Colonic mucosa (tissue), 4 donors: ENCODE measurements at places on chromosomes 3 and 15. TPM values are rescaled to one million over a fixed set of nuclear protein-coding genes. Genes with fewer than 3 reads are reported as not detected.

The SCG5 gene
- total RNA-seq, result 9.6 TPM

The TRPC1 gene
- total RNA-seq, result 2.2 TPM

The REC114 gene
- not detected for total RNA-seq

The KLHL25 gene
- 6.6 TPM for total RNA-seq

- DNase-seq, result peak; percentile 33
Measured at GRCh38 chr3:57556459-57557084, 498 bp downstream of the PDE12 start.

The PPP1R14D gene
- 137 TPM for total RNA-seq

DNA sequence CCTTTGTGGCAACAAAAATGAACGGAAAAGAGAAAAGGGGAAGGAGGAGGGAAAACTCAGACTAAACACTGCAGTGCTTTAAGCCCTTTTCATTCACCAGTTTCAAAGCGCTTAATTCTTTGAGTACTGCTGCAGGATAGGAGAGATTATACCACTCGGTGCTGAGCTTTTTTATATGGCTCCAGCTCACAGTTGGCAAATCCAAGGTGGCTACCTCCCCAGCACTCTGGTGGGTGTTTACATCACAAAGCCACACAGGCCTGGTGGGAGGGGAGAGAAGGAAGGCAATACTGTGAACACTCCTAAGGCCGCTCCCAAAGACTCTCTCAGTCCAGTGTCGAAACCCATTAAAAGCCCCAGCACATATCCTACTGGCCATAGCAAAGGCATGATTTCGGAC lies 191.4 kb downstream of the STT3B start:
- no peak for DNase-seq

GRCh38 chr3:70982700-70983140 lies 600.8 kb downstream of the FOXP1 start:
- DNase-seq, result peak; percentile 34

GRCh38 chr3:55486101-55486856 lies 827 bp downstream of the WNT5A start:
- DNase-seq, result peak; percentile 63

GRCh38 chr15:86296769-86297168 lies 217.1 kb downstream of the AGBL1 start:
- DNase-seq, result no peak

DNA sequence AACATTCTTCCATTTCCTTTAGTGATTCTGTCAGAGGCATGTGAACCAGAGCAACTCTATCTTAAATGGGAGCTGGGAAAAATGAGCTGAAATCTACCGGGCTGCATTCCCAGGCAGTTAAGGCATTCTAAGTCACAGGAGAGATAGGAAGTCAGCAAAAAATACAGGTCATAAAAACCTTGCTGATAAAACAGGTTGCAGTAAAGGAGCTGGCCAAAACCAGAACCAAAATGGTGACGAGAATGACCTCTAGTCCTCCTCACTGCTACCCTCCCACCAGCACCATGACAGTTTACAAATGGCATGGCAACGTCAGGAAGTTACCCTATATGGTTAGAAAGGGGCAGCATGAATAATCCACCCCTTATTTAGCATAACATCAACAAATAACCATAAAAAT lies 66.4 kb downstream of the B3GALNT1 start:
- no peak for DNase-seq

The ALDH1A3 gene
- total RNA-seq, result 3.8 TPM

DNA sequence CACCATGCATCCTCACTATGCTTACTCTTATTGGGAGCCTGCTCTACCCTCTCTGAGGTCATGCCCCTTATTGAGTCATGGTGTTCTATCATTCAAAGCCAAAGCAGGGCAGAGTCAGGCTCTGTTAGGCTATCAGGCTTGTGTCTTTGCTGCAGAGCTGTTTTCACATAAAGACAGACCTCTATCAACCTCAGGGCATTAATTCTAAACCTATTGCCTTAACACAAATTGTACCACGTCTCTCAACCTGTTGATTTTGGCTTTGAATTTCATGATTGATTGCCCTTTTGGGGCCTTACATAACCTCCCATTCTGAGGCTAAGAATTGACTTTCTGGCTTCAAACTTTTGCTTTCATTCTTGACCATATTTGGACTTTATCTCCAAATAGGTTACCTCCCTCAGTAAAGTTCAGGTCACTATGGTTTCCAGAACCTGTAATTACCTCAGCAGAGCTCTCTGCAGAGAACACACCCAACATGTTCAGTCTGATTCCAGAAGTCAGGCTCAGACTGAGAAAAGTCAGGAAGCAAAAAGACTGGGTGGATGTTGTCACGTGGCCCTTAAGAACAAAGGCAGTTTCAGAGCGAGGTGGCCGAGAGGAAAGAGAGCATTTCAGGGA lies 221.4 kb upstream of the NANOGP8 start:
- peak; percentile 73 for DNase-seq

GRCh38 chr3:110754212-110754916 lies 317.3 kb upstream of the NECTIN3 start:
- DNase-seq, result no peak

DNA sequence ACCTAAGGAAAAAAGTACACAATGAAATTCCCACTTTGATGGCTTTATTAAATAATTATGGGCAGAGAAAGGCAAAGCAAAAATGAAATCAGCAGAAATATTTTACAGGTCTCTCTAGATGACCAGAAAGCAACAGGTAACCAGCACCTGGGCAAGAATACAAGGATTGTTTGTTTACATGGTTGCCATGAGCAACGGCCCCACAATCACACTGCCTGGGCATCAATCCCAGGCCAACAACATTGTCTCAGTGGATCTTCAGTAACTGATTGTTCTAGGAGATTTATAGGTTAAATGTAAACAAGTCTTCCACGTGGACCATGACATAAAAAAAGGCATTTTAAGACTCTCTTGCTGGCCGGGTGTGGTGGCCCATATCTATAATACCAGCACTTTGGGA lies 82.6 kb downstream of the PDZRN3 start:
- peak; percentile 73 for DNase-seq

The BUB1B gene
- 10.2 TPM for total RNA-seq

- no peak for DNase-seq
Measured at GRCh38 chr3:23479615-23480328, 276.6 kb downstream of the UBE2E2 start.

GRCh38 chr3:42182555-42182954 lies 83.4 kb downstream of the CCK start:
- DNase-seq, result no peak

DNA sequence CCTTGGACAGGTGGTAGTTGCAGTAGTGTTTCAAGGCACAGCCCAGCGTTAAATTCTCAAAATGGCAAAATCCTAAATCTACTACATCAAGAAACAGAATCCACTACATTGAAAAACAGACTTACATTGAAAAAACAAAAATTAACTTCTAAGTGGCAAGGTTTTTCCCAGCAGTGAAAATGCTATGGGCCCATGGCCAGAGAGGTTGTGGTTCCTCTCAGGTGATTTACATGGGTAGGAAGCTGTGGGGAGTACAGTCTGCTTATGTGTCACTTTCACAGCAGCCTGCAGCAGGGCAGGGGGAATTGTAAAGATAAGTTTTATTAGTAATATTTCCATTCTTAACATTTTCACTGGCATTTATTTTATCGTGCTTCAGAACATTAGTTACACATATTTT lies 24.9 kb downstream of the TTC14 start:
- no peak for DNase-seq

GRCh38 chr3:12658593-12659058 lies 5.3 kb downstream of the RAF1 start:
- no peak for DNase-seq

DNA sequence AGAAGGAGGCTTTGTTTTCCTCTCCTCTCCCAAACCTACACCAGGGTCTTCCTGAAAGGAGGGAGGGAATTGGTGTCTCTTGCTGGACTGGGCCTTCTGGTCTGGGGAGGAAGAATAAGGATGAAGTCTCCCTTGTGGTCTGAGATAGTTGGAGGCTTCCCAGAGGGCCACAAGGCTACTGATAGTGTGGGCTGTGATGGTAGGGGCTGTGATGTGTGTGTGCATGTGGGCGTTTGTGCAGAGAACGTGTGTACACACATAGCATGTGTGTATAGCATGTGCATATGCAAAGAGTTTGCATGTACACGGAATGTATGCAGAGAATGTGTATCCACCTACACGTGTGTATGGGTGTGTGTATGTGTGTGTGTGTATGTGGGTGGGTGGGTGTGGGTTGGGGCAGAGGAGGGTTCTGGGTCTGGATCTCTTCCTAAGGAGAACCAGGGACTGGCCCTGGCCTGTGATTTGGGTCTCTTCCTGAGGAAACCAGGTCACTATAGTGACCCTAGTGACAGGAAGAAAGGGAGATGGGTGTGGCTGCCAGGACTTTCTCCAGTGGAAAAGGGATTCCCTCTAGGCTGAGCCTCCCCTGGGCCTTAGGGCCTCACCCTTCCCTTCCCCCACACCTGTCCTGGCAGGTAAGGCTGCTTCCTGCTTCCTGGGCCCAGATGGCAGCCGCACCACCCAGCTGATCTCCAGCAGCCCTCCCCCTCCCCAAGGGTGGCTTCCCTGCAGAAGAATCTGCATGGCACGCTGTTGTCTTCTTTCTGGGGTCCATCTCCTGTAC lies 1.7 kb downstream of the FLNB start:
- DNase-seq, result peak; percentile 94

DNA sequence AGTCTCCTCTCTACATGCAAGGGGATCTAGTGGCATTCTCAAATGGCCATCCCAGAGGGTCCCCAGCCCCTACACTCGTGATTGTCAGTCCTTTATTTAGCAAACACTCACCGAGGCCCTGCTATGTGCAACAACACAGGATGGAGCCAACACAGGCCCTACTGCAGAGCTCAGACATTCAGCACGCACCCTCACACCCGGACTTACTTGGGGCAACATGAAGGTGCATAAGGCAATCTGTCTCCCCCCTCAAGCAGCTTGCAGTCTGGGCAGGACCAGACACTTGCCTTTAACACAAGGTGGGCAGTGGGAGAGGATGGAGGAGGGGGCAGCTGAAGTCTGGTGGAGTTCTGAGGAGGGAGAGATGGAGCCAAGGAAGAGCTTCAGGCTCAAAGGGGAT lies 258.4 kb downstream of the XXYLT1 start:
- DNase-seq, result no peak

DNA sequence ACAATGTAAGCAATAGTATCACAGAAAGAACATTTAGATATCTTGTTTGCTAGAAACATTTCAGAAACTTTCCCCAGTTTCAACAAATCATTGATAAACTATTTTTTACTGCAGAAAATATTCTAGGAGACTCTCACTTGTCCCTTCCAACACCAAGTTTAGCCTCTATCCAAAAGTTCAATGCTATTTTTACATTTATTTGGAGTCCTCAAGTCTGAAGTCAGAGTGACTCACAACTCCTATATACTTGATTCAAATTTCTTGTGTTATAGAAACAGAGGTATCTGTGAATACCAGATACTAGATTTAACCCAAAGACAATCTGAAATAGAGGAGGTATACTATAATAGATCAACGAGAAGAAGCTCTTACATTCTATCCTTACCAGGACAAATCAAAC lies 49.6 kb downstream of the RFX7 start:
- no peak for DNase-seq

The PLA2G4B gene
- total RNA-seq, result 2.2 TPM

- no peak for DNase-seq
Measured at GRCh38 chr3:12454076-12454815, 30.0 kb upstream of the TSEN2 start.

The PEX5L gene
- not detected for total RNA-seq

The CNTN3 gene
- total RNA-seq, result 6.7 TPM

DNA sequence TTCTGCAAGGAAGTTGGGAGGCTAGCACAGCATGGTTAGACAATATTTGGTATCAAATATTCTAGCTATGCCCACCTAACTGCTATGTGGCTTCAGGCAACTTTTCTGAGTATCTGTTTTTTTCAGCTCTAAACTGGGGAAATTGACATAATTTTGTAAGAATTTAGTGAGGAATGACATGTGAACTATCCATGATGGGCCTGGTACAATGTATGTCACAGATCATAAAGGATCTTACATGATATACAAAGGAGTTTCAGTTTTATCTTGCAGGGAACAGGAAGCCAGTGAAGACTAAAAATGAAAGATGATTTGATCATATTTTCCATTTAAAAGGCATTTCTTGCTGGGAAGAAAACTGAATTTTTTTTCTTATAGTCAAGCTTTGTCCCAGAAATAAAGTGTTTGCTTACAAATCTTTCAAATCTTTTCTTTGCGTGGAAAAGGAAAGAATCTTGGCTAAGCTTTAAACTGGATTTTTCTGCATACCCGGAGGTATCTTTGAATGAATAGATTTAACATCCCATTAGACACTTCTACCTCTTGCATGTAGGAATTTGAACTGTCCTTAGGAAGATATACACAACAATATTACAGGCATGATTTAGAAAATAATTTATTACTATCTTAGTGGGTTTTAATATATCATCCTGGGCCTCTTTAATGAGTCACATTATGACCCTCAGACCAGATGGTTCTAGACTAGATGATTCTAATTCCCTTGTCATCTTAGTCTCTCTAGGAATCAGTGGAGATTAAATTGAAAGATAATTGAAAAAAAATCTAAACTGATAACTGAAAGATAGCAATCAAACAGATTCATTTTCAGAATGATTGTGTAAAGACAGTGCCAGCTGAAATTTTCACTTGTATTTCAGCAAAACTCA lies 436.0 kb upstream of the THBS1 start:
- DNase-seq, result no peak

The MRPS25 gene
- total RNA-seq, result 53.3 TPM

The LINGO1 gene
- 0.79 TPM for total RNA-seq

GRCh38 chr15:28001641-28002040 lies 97.5 kb downstream of the OCA2 start:
- peak; percentile 6 for DNase-seq

DNA sequence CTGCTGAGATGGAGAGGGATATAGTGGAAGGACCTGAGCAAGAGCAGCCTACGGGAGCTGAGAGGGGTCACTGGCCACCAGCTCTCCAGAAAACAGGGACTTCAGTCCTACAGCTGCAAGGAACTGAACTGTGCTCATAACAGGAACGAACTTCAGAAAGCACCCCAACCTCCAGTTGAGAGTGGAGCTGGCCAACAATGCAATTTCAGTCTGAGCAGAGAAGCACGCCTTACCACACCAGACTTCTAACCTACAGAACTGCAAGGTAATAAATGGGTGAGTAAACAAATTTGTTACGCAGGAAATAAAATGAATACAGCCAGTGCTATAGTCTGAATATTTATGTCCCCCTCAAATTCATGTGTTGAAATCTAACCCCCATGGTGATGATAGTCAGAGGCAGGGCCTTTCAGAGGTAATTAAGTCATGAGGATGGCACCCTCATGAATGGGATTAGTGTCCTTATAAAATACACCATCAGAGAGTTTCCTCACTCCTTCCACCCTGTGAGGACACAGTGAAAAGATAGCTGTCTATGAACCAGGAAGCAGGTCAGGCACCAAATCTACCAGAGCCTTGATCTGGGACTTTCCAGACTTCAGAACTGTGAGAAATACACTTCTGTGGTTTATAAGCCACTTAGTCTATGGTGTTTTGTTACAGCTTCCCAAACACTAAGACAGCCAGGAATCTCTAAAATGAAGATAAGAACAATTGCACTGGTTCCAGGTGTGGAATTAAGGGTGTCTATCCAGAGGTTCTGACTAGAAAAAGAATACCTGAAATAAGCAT lies 58.6 kb downstream of the SYNM start:
- no peak for DNase-seq

The GNB5 gene
- 7.9 TPM for total RNA-seq

GRCh38 chr3:99013777-99014315 lies 112.4 kb upstream of the DCBLD2 start:
- no peak for DNase-seq

The SMCO1 gene
- total RNA-seq, result not detected

GRCh38 chr3:124761250-124761796 lies 31.1 kb downstream of the UMPS start:
- DNase-seq, result peak; percentile 89

The PSMA4 gene
- total RNA-seq, result 160 TPM
